ENCODE measurements at places on chromosomes 2 and 18.

- no peak for DNase-seq
Measured at GRCh38 chr2:42359965-42360483, 993 bp downstream of the COX7A2L start.

DNA sequence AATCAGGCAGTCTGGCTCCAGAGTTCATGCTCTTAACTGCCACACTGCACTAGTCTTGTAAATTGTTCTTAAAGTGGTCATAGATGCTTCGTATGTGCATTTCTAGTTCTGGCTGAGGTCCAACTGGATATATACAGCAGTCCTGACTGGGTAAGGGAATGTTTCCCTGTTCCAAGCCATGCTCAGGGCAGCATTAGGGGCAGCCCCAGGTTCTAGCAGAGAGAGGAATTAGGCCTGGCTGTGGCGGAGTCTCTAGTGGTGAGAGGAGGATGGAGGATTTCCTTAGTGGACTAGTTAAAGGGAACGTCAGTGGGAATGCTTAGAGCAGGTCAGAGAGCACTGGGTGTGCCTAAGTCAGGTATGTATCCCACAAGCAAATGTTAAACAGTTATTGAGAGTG, 28.0 kb downstream of the UBE2E3 start:
- no peak for DNase-seq

GRCh38 chr2:637406-637776, 39.8 kb downstream of the TMEM18 start:
- no peak for DNase-seq

DNA sequence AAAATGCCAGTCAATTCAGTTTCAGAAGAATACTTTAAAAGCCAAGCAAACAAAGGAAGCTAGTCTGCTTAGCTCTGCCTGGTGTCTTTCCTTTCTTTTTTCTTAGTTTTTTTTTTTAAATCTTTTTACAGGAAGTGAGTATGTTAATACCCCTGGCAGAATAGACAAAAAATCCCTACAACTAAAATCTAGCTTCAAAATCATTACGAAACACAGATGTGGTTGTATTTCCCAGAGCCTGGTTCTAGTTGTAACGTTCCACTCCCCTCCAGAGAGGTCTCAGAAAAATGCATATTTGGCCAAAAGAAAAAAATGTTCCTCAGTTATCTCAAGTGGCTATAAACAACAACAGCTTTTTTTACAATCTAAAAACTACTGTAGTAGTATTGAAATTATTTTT, 202.1 kb upstream of the RND3 start:
- no peak for DNase-seq

- peak; percentile 32 for DNase-seq
Measured at GRCh38 chr2:51103205-51103604, 71.3 kb upstream of the NRXN1 start.

DNA sequence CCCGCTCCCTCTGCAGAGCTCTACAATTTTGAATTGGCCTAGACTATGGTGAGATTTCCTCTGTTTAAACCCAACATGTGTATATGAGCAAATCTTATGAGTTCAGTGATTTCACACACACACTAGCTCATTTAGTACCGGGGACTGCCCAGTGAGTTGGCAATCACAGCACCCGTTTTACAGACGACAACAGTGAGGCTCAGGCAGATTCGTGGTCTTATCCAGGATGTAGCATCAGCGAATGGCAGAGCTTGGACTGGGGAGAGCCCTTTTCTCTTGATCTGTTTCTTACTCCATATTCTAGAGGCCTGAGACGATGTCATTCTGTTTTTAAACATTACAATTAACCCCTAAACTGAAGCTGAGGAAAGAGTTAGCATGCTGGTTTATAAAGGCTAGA, 419.9 kb downstream of the NBAS start:
- DNase-seq, result no peak

DNA sequence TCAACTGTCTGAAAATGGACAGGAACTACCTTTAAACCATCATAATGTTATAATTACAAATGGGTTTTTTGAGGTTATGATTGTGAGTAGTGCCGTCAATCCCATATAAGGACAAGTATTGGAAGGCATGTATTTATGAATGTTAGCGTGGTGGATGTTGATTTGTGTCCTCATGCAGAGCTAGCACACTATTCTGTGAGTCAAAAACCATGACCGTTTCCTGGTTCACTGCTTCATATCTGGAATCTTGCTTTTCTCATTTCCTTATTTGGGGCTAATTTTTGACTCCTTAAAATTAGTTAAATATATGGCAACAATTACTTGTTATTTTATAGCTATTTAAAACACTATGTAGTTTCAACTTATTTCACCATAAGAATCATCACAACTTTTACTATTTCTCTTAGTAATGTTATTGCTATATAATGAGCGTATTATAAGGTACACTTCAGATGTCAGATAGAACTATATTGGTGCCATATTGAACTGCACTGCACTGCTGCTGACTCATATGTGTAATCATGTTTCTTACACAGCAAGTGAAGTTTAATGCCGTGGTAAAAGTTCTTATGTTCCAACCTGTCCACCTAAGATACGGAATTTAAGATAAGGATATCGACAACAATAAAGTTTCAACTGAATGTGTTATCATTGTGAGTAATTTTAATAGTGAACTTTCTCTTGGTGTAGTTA, 192.8 kb downstream of the PTGR3 start:
- DNase-seq, result no peak

- DNase-seq, result no peak
Measured at GRCh38 chr2:231904161-231904611, 22.0 kb downstream of the NPPC start.

GRCh38 chr2:235712176-235712575, 218.3 kb downstream of the AGAP1 start:
- DNase-seq, result no peak

DNA sequence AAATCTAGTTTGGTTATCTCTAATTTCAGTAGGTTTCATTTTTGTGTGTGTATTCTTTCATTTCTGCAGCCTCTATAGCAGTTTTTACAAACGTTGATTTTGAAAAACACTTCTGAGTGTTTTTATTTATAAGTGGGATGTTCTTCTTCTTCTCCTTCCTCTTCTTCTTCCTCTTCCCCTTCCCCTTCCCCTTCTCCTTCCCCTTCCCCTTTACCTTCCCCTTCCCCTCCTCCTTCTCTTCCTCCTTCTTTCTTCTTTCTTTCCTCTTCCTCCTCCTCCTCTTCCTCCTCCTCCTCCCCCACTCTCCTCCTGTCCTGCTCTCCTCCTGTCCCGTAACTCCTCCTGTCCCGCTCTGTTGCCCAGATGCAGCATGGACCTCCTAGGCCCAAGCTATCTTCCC, 4.2 kb downstream of the UGGT1 start:
- no peak for DNase-seq

- no peak for DNase-seq
Measured at GRCh38 chr2:165238295-165238694, 919 bp upstream of the SCN2A start.

- DNase-seq, result no peak
Measured at GRCh38 chr2:219281588-219281987, 2.4 kb downstream of the DNAJB2 start.

GRCh38 chr18:23912356-23912755, 102.2 kb upstream of the TTC39C start:
- DNase-seq, result no peak
